A673 (cell line): ENCODE measurements at places on chromosomes 16 and 17. TPM values are rescaled to one million over a fixed set of nuclear protein-coding genes. Genes with fewer than 3 reads are reported as not detected.

DNA sequence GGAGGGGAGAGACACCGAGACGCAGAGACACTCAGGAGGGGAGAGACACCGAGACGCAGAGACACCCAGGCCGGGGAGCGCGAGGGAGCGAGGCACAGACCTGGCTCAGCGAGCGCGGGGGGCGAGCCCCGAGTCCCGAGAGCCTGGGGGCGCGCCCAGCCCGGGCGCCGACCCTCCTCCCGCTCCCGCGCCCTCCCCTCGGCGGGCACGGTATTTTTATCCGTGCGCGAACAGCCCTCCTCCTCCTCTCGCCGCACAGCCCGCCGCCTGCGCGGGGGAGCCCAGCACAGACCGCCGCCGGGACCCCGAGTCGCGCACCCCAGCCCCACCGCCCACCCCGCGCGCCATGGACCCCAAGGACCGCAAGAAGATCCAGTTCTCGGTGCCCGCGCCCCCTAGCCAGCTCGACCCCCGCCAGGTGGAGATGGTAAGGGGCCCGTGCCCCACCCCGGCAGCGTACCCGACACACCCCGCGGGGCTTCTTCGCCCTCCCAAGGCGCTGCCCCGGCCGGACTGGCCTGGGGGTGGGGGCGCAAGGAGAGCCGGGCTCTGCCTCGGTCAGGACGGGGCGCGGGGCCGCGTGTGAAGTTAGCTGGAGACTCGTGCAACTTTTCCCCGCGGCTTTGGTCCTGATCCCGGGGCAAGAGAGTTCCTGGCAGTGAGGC, 427 bp downstream of the PPP1R1B start:
- DNase-seq = no peak

DNA sequence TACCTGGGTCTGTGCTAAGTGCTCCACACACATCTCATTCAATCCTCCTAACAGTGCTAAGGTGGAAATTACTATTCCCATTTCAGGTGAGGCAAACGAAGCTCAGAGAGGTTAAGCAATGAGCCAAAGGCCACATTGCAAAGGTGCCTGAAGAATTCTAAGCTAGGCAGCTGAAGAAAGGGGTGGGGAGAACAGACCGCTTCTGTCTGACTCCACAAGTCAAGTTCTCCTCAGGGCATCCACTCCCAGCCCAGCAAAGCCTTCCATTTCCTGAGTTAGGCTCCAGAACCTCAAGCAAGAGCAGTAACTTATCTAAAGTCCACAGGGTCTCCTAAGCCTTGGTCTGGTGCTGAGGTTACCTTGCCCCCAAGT, 27.0 kb upstream of the MRPS23 start:
- DNase-seq = no peak

DNA sequence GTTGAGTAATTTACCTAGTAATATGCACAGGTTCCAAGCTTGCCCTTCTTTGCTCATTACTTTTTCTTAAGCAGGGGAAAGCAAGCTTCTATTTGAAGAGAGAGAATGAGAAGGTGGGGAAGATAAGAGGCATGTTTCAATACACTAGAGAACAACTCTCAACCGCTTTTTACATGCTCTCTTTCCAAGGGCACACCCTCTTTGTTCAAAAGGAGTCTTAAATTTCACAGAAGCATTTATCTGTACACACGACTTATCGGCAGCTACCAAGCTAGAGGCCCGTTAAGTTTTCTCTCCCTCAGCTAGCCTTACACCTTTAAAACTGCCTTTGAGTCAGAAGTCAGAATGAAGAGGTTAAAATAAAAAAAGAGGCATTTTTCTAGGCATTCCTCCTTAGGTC, 79.6 kb downstream of the STH start:
- no peak for DNase-seq

DNA sequence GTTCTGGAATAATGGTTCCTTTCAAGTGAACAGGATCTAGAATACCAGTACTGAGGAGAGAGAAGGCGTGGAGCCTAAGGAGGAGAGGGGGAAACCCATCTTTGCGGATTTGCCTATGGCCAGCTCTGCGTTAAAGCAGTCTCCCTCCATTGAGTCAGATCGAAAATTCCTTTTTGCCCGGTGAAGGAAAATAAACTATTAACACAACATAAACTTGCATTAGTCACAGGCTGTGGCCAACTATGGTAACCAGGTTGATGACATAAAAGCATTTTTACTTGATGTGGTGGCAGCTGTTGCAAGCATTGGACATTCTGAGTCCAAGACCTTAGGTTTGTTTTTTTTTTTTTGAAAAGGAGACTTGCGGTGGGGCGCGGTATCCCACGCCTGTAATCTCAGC, 8.9 kb downstream of the LDAF1 start:
- no peak for DNase-seq

DNA sequence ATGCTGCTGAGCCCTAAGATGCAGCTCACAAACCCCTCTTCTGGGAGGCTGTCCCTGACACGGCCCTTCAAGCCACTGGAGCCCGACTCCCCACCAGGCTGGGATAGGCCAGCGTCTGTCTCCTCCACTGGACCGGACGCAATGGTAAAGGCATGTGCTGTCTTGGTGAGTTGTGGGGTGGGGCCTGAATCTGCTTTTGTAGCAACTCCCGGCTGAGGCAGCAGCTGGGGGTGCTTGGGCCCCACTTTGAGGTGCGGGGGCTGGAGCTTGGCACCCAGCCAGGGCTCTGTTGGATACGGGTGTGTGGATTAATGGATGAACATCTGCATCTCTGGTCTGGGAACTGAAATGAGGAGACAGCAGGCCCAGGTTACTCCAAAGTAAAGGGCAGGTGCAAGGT, 3.5 kb upstream of the NLRC3 start:
- DNase-seq = peak; percentile 57

- no peak for DNase-seq
These were observed 47.3 kb downstream of the RTN4RL1 start for GRCh38 chr17:1977583-1978395.

GRCh38 chr16:50804290-50804907, 62.5 kb downstream of the CYLD start:
- no peak for DNase-seq

- DNase-seq = no peak
These were observed 501 bp upstream of the AP2B1 start for GRCh38 chr17:35586569-35587073.

- DNase-seq = no peak
These were observed 22.5 kb downstream of the CCR7 start for GRCh38 chr17:40542558-40543411.

DNA sequence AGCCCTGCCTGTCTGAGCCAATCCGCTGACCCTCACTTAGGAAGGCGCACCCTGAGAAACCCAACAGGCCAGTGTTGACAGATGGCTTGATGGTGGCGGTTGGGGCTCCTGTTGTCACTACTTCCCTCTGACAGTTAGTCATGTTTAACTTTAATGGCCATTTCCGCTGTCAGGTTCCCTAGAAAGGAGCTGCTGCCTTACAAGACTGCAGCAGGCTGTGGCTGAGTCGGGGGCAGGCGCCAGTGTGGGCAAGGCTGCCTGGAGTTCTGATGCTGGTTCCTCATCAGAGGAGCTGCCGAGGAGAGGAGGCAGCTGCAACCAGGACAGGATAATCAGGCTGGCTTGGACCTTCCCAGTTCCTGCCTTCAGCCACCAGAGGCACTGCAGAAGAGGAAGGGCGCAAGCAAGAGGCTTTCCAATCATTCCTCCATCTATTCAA, 223.2 kb upstream of the DYNLRB2 start:
- DNase-seq = peak; percentile 1

Gene KRTAP1-5
- total RNA-seq = not detected in 2 replicates

Gene GAST
- total RNA-seq = not detected in 2 replicates

- DNase-seq = no peak
These were observed 6.2 kb downstream of the HOXB4 start for GRCh38 chr17:48571826-48572417.

Gene CCDC154
- total RNA-seq = 1.2 and 1.6 TPM in 2 replicates
